ENCODE measurements at places on chromosomes 16 and 17.
A peak's percentile ranks its signal among the peaks of the same experiment; 100 is the strongest.

DNA sequence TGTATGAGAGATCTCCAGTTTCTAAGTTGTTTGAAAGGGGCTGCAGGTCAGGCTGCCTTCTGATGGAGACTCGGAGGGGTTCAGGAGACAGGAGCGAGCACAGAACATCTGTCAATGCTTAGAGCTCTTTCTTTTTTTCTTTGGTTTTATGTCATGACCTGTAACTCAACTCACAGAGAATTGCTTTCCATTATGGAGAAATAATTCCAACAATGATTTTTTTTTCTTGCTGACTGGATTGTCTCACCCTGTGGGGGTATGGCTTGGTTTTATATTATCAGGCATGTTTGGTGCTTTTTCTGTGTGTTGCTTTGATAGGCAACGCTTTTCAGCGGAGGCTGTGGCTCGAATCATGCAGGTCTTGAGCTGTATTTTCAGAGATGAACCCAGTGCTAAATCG is 10.7 kb upstream of the KCNJ2 start:
- DNase-seq, result no peak

GRCh38 chr16:83942815-83943515 is 10.1 kb upstream of the OSGIN1 start:
- no peak for DNase-seq

DNA sequence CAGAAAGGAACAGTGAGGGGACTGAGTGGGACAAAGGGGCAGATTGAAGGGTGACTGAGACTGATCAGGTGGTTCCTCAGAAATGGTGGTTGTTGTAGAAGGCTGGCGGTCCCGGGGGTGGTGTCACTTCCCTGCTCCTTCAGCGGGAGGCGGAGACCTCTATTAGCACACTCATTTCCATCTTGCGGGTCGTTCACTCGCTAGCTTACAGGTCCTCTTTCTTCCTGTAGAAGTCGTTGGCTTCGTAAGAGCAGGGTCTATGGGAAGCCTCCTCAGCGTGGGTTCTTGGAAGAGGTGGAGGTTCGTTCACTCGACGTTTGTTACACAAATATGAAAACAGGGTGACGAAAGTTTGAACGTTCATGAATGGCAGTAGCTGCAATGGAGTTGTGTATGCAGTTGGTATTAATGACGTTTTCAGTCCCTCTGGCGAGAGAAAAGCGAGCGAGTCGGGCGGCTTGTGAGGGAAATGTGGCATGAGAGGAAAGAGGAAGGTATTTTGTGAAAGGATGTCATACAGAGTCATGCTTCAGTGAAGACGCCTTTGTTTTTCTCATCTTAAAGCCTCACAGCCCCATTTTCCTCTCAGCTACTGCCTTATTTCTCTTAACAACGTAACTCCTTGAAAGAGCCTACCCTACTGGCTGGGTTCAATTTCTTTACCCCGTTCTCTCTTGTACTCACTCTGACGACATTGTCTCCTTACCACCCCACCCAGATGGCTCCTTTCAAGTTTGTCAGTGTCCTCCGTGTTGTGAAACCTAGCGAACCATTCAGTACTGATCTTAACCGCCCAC is 667 bp downstream of the EFCAB13 start:
- DNase-seq, result no peak

DNA sequence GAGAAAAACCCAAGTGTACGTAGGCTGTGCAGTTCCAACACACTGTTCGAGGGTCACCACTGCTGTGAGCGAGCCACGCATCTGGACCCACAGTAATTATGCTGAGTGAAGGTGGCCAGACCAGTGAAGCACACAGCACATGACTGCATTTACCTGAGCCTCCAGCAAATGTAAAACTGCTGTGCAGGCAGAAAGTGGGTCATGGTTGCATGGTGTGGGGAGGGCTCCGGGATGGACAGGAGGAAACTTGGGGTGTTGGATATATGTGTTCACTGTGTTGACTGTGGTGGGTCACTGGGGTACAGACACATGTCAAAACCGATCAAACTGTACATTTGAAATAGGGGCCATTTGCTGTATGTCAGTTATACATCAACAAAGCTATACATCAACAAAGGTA is 78.7 kb upstream of the METRNL start:
- no peak for DNase-seq

GRCh38 chr17:77543801-77544200 is 403.0 kb downstream of the SEC14L1 start:
- no peak for DNase-seq

DNA sequence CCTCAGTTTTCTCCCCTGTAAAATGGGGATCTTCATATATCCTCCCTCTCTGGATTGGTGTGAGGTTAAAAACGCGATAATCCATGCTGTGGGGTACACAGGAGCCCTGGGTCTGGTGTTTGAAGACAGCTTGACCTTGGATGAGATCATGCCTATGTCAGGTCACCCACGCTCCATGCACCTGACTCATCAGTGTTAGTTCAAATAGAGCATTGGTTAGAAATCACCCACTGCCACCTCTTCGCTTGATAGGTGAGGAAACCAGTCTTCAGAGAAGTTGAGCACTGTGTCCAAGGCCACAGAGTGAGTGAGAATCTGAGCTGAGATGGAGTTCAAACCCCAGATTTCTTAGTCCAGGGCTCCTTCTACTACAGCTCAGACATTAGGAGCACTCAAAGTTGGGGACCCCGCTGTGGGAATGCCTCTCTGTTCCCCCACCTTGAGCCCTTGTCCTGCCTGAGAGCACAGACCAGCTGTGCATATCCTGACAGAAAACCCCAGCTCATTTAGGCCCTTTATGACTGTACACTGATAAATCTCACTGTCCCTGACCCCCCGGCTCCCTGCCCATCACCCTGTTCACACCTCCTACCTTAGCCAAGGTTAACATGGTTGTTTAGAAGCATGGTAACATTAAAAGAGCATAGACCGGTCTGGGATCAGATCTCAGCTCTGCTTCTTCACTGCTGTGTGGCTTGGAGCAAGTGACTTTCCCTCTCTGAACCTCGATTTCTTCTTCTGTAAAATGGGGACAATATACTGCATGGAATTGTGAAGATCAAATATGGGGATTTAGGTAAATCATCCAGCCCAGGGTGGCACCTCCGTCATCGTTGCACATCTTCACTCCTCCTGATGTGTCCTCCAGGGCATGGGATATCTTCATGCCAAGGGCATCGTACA is 22.4 kb upstream of the LGALS9 start:
- DNase-seq, result no peak

- no peak for DNase-seq
Observed at GRCh38 chr17:31915456-31916100, 14.1 kb upstream of the UTP6 start.

DNA sequence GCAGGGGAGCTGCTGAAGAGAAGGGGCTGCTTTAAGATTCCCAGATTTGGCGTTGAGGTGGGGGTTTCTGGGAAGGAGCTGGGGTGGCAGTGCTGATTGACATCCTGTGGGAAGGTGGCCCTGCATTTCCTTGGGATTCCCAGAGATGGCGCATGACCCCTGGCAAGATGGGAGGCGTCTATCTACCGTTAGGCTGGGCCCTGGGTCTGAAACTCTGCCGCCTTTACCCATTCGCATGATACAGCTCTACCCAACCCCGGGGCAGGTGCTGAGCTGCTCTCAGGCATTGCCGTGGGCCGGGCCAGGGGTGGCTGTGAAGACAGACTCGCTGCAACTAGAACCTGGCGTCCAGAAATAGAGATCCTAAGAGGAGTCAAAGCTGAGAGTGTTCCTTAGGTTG is 9.9 kb upstream of the MVD start:
- no peak for DNase-seq

- no peak for DNase-seq
Observed at GRCh38 chr16:29230671-29231096, 175.8 kb downstream of the NPIPB11 start.

GRCh38 chr16:74585846-74586443 is 21.0 kb downstream of the GLG1 start:
- DNase-seq, result no peak

- DNase-seq, result peak; percentile 86
Observed at GRCh38 chr17:78289802-78290363, 58.5 kb downstream of the TMEM235 start.

- DNase-seq, result no peak
Observed at GRCh38 chr16:4602331-4602730, 12.4 kb downstream of the UBALD1 start.

GRCh38 chr16:58331024-58331707 is 36.3 kb upstream of the PRSS54 start:
- DNase-seq, result no peak

DNA sequence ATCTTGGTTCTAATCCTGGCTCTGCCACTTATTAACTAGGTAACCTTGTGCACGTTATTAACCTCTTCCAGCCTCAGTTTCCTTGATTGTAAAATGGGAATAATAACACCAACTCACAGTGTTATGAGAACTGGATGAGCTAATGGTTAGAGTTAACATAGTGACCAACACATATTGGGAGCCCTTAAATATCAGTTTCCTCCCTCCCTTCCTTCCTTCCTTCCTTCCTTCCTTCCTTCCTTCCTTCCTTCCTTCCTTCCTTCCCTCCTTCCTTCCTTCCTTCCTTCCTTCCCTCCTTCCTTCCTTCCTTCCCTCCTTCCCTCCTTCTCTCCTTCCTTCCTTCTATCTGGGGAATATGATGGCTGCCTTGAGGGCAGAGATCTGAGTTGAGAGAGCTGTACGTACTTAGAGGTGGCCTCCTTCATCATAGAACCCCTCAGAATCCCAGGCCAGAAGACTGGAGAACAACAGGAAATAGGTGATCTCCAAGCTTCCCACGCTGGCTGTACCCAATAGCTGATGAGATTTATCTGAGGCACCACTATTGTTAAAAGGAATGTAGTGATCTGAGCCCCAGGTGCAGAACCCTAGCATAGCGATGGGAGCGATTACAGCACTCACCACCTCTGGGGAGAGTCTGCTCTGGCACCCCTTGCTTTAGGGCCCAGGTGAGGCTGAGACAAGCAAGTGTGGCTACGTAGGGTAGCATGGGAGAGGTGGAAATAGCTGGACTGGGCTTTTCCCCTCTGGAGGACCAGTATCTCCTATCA is 26.2 kb downstream of the CCR7 start:
- DNase-seq, result no peak

DNA sequence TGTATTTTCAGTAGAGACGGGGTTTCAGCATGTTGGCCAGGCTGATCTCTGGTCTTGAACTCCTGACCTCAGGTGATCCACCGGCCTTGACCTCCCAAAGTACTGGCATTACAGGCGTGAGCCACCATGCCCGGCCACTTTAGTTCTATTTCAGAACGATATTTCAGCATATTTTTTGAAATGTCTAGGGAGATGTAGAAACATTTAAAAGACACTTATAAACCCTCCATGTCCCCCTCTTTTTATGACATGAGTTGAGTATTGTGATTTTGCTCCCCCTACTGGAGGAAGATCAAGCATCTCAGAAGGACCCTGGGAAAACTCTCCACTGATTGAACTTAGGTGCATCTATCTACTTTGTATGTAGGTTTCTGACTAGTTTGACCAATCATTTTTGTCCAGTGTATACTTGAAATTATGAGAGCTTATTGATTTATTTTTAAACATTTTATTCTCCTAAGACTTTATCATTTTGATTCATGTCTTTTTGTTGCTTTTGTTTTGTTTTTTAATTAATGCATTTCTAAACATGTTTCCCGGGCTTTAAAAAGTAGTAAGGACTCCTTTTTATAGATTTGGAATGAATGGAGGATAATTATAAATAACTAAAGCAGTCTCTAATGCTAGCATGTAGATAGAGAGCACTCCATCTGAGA is 105.1 kb downstream of the CHD9 start:
- DNase-seq, result peak; percentile 15

DNA sequence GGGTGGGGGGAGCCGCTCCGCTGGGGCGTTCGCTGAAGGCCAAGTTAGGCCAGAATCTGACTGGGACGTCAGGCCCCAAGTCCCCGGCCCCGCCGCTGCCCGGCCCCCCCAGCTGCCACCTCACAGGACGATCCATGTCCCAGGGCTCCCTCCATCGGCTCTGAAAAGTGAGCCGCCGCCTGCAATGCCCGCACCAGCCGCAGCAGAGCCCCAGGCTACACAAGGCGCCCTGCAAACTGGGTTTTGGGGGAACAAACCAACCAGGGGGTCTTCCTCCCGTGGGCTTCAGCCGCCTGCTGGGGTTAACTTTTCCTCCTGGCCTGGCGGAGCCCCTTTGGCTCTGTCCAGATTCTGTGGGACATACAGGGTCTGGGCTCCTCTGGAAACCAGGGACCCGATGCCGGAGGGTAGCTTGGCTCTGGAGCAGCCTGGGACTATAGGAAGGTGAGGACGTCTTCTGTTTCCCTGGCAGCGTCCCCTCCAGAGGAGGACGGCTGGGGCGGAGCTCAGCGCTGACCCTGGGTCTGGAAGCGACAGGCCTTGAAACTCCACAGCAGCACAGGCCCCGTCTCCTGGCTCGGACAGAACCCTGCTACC is 835 bp downstream of the NME4 start:
- DNase-seq, result peak; percentile 50

DNA sequence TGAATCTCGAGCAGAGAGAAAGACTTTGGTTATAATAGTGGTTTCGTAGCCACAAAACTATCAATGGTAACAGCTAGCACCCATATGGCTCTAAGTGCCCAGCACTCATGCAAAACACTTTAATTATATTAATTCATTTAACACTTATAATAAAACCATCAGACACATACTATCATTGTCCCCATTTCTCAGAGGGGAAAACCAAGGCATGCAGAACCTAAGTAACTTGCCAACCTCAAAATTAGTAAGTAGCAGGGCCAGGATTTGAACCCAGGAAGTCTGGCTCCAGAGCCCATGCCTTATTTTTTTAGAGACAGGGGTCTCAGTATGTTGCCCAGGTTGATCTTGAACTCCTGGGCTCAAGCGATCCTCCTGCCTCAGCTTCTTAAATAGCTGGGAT is 145.6 kb upstream of the HS3ST2 start:
- DNase-seq, result no peak

DNA sequence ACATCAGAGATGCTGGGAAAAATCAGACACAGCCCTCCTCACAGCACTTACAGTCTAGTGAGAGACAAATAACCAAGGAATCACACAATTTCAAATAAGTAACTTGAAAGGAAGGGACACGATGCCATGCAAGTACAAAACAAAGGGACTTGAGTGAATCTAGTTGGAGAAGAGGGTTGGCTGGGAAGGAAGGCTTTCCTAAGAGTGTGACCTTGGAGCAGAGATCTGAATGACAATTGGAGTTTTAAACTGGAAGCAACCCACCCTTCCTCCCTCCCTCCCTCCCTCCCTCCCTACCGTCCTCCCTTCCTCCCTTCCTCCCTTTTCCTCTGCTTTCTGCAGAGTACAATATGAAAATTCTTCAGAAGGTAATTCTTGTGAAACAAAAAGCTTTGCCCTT is 31.1 kb downstream of the ADAMTS18 start:
- no peak for DNase-seq

DNA sequence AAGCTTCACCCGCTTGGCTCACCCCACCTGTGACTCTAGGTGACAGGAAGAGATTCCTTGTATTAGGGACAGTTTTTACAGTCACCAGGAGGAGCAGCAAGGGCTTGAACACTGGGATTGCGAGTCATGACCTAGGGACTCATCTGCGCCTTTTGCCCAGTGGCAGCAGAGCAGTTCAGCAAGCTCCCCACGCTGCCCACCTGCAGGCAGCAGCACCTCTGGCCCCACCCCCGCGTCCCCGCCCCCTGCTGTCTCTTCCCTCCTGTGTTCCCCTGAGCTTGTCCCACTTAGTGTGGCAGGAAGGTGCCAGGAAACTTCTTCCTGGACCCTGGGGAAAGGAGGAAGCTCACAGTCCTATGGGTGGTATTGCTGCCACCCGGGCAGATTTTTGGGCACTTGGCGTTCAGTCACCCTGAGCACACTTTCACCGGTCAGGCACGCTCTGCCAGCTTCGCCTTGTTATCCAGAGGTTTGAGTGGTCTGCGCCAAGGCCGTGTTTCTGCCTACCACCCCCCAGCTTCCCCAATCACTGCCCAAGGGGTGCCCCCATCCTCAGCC is 8.7 kb downstream of the MMP15 start:
- DNase-seq, result no peak

GRCh38 chr17:39385040-39385439 is 16.4 kb downstream of the FBXL20 start:
- DNase-seq, result no peak
